AG04450 (cell line): ENCODE measurements at places on chromosomes 2 and 18.

DNA sequence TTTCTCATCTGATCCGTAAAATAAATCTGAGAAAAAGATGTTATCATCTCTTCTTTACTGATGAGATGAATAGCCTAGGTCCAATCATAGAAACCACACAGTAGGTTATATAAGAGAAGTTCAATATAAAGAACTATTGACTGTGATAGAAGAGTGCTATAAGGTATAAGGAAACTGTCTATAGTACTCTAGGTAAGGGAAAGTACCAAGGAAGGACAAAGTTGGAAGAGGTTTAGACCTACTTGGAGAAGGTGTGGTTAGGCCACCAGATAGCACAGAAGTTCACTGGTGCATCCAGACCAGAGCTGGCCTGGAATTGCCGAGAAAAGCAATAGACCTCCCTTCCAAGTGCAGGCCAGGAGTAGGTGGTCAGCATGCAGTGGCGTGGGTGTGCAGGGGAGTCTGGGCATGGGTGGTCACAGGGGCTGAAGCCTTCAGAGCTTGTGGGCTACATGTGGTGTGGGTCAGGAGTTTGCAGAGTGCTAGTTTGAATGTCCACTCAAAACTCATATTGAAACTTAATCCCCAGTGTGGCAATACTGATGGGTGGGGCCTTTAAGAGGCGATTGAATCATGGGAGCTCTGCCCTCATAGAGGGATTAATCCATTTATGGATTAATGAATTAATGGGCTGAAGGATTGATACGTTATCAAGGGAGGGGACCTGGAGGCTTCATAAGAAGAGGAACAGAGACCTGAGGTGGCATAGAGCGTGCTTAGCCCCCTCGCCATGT, 86.3 kb downstream of the ALPK2 start:
- DNase-seq: no peak

GRCh38 chr18:23324056-23324811, 128.9 kb upstream of the RIOK3 start:
- no peak for DNase-seq

GRCh38 chr18:26003356-26003755, 87.1 kb downstream of the SS18 start:
- DNase-seq: no peak

DNA sequence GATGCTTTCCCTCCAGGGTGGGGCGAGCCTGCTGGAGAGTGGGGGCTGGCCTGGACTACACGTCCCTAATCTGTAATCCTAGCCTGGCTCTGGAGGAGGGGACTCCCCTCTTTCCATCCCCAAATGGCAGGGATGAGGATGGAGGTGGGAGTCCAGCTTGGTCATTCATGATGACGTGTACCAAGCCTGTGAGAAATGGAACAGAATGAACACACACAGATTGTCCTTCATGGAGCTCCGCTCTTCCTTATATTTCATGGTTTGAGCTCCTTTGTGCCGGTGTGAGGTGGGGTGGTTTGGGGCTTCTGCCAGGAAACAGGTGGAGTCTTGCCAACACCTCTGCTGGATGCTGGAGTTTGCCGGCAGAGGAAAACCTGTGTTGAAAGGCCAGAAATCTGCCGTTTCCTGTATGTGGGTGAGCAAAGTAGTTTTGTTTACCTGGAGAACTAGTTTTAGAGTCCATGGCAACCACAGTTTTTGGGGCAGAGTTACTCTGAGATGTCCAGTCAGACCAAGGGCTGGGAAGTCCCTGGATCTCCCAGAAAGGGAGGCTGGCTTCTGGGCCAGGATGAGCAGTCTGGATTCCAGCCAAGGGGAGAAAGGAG, 417.6 kb upstream of the MEX3C start:
- no peak for DNase-seq

- no peak for DNase-seq
Measured at GRCh38 chr18:75837316-75837715, 409.8 kb upstream of the SMIM21 start.
